ENCODE measurements at places on chromosomes 3 and 15.

DNA sequence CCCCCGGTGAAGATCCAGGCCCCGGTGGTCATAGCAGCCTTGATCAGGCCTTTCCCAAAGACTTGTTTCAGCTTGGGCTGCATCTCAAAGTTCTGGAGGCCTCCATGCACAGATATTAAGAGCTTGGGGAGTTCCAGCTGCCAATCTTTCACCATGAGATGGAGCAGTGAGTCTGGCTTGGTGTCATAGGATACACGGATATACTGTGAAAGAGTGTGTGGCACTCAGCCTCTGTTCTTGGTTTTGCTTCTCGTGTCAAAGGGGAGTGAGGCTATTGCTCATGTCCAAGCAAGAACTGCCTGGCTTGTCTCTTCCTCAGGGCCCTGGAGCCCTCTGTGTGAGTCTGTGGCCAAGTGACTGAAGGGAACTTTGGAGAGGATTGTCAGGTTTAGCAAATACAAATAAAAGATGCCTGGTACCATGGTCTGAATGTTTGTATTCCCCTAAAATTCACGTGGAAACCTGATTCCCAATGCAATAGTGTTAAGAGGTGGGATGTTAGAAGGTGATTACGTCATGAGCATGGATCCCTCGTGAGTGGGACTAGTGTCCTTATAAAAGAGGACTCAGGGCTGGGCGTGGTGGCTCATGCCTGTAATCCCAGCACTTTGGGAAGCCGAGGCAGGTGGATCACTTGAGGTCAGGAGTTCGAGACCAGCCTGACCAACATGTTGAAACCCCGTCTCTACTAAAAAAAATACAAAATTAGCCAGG lies 33.5 kb downstream of the TRPM1 start:
- DNase-seq, result no peak

DNA sequence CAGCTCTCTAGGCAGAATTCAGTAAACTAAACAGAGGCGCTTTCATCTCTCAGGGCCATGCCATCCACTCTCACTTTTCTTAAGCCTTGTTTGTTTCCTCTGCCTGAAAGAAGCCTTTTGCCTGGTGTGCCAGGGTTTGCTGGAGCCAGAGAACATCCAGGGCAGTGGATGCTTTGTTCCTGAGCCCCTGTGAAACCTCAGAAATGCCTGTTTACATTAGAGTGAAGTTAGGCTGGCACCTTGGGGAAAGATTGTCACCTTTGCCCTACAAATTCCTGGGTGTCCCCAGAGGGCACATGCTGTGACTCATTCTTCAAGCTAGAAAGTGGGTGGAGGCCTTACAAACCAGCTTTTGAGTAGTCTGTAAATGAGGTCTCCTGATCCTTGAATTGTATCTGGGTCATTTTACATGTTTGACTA lies 10.7 kb upstream of the TRAK1 start:
- peak; percentile 51 for DNase-seq

GRCh38 chr3:144556392-144556791 lies 584.8 kb downstream of the DIPK2A start:
- no peak for DNase-seq

DNA sequence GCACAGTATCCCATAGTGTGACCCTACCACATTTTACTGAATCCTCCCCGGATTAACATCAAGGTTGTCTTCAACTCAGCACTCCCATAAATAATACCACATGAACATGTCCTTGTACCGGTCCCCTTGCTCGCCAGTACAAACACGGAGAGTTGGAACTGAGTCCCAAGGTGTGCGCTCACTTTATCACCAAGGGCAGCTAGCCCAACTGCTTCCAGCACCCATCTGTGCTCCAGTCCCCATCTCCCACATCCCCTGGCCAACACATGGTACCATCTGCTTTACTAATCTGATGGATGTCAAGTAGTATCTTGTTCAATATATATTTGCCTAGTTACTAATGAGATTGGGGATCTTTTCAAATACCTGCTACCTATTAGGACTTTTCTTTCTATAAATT lies 64.7 kb downstream of the ISG20 start:
- no peak for DNase-seq

DNA sequence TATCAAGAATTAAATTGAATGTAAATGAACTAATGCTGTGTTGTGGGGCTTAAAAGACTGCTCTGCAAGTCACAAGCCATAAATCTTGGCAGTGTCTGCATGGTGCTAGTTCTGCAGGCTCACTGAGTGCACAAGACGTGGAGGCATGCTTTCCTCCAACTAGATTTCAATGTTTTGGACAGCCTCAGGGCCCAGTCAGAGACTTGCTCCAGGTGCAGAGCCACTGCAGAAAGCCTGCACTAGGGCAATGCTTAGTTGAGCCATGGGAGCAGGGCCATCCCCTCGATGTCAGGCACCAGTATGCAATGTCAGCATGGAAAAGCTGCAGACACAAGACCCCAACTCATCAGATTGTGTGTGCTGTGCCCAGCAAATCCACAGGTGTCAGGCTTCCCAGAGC lies 234.5 kb upstream of the CDIN1 start:
- no peak for DNase-seq

DNA sequence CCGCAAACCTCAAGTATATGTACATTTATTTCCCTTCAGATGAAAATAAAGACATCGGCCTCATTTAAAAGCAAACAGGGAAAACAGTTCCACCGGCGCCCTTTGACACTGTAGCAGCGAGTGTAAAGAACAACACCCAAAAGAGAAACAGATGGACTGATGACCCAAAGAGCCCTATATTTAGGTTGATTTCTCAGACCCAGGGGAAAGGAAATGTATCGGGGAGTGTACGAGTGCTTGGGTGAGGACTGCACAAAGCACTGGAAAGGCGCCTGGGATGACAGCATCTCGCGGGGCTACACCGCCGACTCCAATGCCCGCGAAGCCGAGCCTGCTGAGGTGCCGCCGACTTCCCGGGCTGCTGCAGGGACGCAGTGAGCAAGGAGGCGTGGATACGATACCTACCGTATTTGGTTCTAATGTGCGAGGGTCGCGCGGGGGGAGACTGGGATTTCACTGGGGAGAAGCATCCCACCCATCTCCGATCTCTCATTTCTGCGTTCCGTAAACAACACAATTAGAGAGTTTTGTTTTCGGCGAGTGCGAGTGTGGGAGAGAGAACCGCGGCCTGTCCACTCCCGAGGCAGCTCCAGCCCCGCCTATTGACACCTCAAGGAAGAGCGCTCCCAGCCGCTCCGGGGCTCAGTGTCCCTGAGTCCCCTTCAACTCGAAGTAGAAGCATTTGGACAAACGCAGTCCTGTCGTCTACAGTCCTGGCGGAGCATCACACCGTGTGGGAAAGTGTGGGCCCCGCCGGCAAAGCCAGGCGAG lies 2.0 kb downstream of the MECOM start:
- DNase-seq, result peak; percentile 10

Data from T-helper 2 cell treated with Interferon-gamma antibody and Interleukin-4, amounts not matched to agents 5 μg/mL and 100 μg/mL, for 36 hours (primary cell).